ENCODE measurements at places on chromosomes 5 and 9.

GRCh38 chr5:143159031-143159430, 244.5 kb downstream of the NR3C1 start:
- no peak for DNase-seq

GRCh38 chr5:144015961-144016360, 154.5 kb downstream of the YIPF5 start:
- DNase-seq: no peak

GRCh38 chr5:65299861-65300260, 181.9 kb downstream of the ADAMTS6 start:
- no peak for DNase-seq

GRCh38 chr9:110214586-110215355, 6.8 kb upstream of the C9orf152 start:
- no peak for DNase-seq
